Bronchial smooth muscle cell (primary cell): ENCODE measurements at places on chromosomes 5 and 9. TPM values are rescaled to one million over a fixed set of nuclear protein-coding genes. Genes with fewer than 3 reads are reported as not detected.

FBP1 gene
- total RNA-seq: not detected in 2 replicates

OTP gene
- not detected in 2 replicates for total RNA-seq

SLC6A3 gene
- under 0.01 TPM in 1 of 2 replicates, not detected in the other for total RNA-seq

ADGRD2 gene
- not detected in 2 replicates for total RNA-seq

PCDHGA7 gene
- total RNA-seq: 5.7 and 11.5 TPM in 2 replicates
